ENCODE measurements at places on chromosomes 3 and 15. TPM values are rescaled to one million over a fixed set of nuclear protein-coding genes. Genes with fewer than 3 reads are reported as not detected.

Gene TMEM202
- total RNA-seq = not detected

Gene TTC23
- total RNA-seq = 15.8 TPM

Gene GUCA1C
- total RNA-seq = not detected

Gene TNIK
- 4.0 TPM for total RNA-seq

Gene IL12A
- 4.5 TPM for total RNA-seq

Gene IL16
- 0.34 TPM for total RNA-seq

Gene KNSTRN
- total RNA-seq = 77.2 TPM

Gene CCK
- 2.7 TPM for total RNA-seq

Gene IL5RA
- not detected for total RNA-seq

All from bronchus fibroblast of lung (primary cell).